ENCODE measurements at places on chromosomes 1 and 21.

- no peak for DNase-seq
Measured at GRCh38 chr1:166017395-166017794, 149.4 kb downstream of the FAM78B start.

DNA sequence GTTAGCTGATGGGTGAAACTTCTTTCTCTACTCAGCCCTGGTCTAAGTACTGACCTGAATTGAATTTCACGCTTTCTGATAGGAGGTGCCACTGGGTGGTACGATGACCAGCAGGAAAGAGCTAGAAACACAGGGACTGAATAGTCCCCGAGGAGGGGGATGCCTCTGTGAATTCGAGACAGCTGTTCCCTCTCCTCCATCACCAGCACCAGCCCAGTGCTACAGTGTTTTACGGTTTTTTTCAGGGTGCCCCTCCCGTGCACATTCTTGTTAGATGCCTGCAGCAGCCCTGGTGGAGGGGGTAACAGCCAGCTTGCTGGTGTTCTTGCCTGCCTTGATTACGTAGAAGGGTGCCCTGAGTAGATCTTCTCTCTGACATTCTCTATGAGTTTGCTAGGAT is 7.1 kb downstream of the HUNK start:
- DNase-seq, result no peak

DNA sequence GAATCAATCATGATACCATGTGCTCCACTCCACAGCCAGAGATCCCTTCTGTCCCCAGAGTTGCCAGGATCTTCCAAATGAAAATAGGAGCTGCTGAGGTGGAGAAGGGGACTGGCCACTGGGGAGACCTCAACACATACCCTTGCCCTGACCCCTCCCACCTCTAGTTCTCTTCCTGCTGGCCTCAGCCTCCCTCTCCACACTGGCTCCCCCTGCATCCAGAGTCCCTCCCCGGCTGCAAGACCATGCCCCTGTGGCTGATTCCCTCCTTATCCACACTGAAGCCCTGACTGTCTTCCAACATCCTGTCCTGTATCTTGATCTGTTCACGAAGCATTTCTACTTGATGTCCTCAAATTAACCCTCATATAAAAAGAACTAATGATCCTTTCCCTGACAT is 21.1 kb upstream of the CDK18 start:
- DNase-seq, result no peak

DNA sequence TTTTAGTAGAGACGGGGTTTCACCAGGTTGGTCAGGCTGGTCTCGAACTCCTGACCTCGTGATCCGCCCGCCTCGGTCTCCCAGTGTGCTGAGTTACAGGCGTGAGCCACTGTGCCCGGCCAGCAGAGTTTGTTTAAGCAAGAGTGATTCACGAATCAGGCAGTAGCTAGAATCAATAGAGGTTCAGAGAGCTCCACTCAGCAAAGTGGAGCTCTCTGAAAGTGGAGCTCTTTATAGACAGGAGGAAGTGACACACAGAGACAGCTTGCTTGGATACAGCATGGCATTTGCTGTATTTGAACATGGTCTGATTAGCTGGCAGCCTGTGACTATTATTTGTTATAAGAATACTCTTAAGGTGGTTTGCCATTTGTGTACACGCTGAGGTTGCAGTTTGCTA is 27.1 kb upstream of the CD34 start:
- peak; percentile 65 for DNase-seq

GRCh38 chr1:48405940-48406339 is 66.1 kb downstream of the SPATA6 start:
- no peak for DNase-seq

- DNase-seq, result peak; percentile 92
Measured at GRCh38 chr1:206001476-206001888, 1.7 kb downstream of the RAB7B start.

DNA sequence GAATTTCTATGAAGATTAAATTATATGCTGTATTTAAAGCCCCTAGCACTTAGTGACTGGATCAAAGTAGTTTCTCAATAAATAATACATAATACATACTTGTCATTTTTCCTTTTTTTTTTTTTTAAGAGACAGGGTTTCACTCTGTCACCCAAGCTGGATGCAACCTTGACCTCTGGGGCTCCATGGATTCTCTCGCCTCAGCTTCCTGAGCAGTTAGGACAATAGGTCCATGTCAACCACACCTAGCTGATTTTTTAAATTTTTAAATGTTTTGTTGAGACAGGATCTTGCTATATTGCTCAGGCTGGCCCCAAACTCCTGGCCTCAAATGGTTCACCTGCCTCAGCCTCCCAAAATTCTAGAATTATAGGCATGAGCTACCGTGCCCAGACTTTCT is 5.9 kb downstream of the ACADM start:
- no peak for DNase-seq

GRCh38 chr1:12339811-12340543 is 110.1 kb downstream of the VPS13D start:
- DNase-seq, result no peak

DNA sequence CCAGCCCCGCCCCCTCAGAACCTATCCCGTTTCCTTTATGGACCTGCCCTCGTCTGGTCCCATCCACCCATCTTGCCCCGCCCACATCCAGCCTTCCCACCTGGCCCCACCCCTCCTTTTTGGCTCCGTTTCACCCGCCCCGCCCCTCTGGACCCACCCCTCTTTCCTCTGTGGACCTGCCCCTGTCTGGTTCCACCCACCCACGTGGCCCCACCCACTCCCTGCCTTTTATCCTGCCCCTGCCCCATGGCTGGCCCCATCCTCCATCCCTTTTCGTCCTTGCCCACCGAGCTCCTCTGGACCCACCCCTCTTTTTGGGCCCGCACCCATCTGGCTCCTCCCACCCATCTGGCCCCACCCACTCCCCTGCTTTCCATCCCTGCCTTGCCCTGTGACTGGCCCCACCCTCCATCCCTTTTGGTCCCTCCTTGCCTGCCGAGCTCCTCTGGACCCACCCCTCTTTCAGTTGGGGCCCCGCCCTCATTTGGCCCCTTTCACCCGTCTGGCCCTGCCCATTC is 177.3 kb downstream of the CAMTA1 start:
- no peak for DNase-seq

- DNase-seq, result no peak
Measured at GRCh38 chr1:162753001-162753658, 37.4 kb upstream of the HSD17B7 start.

DNA sequence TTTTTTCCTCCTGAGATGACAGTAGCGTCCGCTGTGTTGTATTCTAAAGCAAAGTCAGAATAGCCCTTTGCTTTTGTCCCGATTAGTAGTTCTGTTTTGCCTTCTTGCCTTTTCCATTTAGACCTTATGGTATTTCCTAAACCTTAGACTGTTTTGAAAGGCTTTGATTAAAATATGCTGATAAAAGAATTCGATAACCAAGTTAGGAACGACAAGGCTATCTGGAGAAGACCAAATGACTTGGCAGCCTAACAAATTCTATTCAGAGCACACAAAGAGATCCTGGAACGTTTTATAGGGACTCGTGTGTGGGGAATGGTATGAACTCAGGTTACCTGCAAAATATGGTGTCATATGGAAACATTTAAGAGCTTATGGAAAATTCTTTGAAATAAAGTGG is 42.9 kb downstream of the NFIA start:
- DNase-seq, result no peak

DNA sequence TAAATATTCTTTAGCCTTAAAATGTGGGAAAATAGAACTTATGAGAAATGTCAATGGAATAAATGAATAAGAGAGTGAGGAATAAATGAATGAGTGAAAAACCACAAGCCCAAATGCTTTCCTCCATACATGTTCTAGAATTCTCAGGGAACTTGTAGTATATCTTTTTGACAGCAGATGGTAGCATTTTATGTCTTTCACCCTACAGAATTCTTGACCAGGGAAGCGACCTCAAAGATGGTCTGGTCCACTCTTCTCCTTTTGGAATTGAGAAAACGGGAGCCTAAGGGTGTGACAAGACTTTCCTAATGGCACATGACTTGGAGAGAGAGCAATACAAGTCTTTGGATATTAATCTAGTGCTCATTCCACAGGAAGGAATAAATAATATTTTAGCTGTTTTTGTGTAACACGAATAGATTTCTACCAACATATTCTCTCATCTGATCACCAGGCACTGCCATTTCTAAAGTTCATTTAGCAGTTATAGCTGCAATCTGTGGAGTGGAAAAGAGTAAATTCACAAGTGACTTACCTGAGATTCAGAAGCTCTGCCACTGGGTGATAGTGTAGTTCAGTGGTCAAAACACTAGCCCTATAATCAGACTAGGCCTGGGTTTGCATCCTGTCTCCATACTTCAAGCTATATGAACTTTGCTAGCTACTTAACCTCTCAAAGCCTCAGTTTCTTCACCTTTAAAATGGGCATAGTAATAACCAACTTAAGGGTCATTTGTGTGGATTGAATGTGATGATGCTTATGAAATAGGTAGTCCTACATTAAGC is 15.0 kb upstream of the F5 start:
- DNase-seq, result peak; percentile 26

- no peak for DNase-seq
Measured at GRCh38 chr21:31988492-31989290, 115.9 kb downstream of the HUNK start.

DNA sequence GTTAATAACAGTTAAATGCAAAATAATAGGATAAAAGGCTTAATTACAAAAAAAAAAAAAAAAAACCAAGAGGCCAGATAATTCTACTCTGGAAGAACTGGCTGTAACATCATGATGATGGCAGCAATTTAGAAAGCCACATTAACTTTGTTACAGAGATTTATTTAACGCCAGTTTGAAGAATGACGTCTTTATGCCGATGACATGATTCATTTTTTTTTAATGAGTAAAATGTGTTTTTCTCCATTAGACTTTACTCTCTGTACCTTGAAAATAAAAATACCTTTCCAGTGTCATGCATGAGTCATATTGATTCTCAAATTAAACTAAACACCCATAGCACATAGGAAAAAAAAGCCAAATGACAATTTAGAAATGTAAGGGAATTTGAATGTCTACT is 226.1 kb downstream of the RGS7 start:
- no peak for DNase-seq

DNA sequence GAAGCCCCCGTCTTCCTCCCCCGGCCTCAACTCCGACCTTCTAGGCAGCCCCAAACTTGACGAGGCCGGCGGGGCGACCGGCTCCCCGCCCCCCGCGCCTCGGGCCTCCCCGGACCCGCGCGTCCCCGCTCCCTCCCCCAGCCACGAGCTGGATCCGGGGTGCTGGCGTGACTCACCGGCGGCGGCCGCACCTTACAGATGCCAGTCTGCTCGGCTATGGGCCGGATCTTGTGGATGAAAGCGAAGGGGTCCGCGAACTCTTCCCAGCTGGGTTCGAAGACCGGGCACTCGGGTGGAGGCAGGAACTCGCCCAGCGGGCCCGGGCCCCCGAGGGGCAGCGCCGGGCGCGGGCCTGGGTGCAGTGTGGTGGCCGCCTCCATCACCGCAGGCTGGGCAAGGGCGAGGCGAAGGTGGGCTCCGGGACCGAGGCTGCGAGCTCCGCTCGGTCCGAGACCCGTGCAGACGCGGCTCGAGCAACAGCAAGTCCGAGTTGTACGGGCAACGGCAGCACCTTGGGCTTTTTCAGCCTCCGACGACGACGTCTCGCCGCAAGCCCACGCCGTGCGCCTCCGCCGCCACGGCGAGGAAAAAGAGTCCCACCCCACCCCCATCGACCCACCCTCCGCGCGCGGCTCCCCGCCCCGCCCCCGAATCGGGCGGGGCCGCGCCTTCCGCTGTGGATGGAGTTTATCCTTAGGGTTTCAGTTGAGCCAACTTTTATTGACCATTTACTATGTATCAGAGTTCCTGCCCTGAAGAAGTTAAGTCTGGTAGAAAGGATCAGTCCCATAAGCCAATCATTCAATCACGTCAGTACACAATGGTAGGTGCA is at the start of gene KDM5B:
Gene KDM5B (minus strand): TSS at position 496 of the 832 bp plus-strand sequence. CDS start 116 bp downstream, at position 380.
- DNase-seq, result peak; percentile 78

DNA sequence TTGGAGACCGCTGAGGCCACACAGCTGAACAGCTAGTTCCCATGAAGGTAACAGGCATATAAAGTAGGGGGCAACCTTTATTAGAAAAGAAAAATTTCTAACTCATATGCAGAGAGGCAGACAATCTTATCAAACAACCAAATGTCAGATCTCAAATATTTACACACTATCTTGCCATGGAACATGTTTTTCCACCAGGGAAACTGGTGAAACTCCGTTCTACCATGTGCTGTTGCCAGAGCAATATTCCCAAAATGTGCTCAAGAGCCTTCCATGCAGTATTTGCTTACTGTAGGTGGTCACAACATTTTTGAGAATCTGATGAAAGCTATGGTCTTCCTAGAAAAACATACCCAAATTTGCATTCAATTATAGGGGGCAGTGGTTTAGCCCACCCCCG is 143.4 kb upstream of the MAGI3 start:
- no peak for DNase-seq

- no peak for DNase-seq
Measured at GRCh38 chr21:31756787-31757186, 24.9 kb upstream of the SCAF4 start.

DNA sequence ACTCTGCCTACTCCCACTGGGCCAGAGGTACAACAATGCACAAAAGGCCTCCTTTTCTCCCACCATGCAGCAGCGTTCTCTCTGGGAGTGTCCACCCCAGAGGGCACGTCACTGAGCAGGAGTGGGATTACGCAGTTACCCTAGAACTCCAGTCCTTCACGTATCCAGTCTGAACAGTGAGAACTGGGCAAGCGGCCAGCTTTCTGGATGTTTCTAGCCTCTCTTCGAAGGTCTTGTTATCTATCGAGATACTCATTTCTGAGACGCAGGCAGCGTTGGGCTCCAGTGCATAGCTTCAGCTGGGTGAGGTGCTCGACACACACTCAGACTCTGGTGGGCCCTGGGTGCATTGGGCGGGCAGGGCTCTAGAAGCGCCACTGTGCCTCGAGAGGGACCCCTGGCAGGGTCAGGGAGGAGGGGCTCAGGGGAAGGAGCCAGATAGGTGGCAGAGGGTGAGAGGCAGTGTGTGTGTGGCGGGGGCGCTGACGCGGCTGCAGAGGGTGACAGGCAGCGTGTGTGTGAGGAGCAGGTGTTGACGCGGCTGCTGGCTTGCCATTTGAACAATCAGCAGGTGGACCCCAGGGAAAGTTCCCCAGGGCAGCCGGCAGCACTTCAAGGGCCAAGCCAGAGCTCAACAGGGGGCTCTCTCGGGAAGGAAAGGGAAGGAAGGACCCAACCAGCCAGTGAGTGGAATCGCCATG is 27.9 kb downstream of the PRDM15 start:
- DNase-seq, result no peak

- no peak for DNase-seq
Measured at GRCh38 chr1:194062962-194063361, 876.5 kb upstream of the B3GALT2 start.

DNA sequence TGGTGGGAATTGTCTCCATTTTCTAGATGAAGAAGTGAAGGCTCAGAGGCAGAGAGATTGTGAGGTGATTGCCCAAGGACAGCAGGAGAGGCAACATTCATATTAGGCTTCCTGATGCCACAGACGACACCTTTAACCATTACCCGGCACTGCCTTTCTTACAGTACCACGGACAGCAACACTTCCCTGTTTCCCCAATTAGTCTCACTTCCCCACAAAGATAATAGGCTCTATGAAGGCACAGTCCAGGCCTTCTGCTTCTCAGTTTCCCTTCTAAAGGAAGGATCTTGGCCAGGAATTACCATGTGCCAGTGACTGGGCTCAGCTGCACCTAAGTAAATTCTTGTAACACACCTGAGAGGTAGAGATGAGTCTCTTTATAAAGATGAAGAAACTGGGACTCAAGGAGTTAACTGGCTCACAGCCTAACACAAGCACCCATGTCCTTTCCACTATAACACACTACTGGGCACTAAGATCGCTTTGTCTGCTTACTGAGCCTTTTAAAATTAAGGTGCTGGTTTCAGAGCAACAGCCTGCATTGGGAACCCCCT is 9.6 kb downstream of the IGSF9 start:
- DNase-seq, result no peak

GRCh38 chr1:67644566-67644965 is 40.4 kb upstream of the GADD45A start:
- no peak for DNase-seq

GRCh38 chr1:174258148-174258550 is 98.8 kb downstream of the RABGAP1L start:
- peak; percentile 49 for DNase-seq
